ENCODE measurements at places on chromosomes 3 and 15.

GRCh38 chr3:81443457-81443782 is 318.0 kb downstream of the GBE1 start:
- no peak for DNase-seq

DNA sequence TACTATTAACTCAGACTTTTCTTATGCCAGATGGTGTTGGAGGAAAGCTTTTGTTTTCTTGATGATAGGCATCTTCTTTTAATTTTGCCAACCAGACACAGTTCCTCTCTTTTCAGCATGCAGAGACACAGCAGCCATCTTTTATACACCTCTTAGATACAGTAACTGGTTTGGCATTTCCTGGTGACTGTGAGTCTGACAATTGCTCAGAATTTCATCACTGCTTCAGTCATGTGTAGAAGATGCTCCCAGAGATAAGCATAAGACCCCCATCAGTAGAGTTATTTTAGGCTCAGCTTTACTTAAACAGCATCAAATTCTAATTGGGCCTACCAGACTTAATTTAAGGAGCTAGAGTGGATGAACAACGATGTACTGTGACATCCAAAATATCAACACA is 779.0 kb downstream of the SQOR start:
- DNase-seq = no peak

DNA sequence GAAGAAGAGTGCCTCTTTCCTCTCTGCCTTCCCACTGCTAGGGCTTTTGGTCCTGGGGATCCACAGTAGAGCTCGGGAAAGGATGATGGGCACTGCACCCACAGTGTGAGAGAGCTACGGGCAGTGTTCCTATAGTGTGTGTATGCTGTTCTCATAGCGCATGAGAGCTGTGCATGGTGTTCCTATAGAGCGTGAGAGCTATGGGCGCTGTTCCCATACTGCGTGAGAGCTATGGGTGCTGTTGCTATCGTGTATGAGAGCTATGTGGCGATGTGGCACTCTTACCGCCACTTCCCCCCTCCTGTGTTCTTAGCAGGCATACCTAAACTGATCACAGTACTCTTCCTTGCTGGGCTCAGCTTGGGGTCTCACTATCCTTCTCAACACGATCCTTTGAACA is 213.5 kb downstream of the EDEM1 start:
- no peak for DNase-seq

- DNase-seq = no peak
Observed at GRCh38 chr15:56086566-56086965, 93.2 kb upstream of the NEDD4 start.

- no peak for DNase-seq
Observed at GRCh38 chr3:132911741-132912415, 126.3 kb upstream of the TMEM108 start.

DNA sequence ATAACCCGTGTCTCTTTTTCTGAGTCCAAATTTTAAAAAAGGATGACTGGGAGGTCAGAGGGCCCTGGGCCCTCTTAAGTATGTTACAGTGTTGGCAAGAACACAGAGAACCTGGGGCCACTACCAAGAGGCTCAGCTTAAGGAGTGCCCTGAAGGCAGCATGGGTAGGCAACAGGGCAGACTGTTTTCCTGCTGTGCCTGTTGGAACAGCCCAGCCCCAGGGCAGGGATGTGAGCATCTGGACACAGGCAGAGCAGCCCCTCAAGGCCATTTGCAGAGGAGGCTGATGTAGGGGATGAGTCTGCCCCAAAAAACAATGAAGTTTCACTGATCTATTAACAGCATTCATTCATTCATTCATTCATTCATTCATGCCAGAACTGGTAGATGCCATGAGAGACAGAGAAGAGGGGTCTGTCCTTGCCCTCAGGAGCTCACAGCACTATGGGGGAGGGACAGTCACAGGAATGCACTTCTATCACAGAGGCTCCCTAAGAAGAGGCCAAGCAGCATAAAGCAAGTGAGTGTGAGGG is 2.2 kb upstream of the LTF start:
- no peak for DNase-seq

DNA sequence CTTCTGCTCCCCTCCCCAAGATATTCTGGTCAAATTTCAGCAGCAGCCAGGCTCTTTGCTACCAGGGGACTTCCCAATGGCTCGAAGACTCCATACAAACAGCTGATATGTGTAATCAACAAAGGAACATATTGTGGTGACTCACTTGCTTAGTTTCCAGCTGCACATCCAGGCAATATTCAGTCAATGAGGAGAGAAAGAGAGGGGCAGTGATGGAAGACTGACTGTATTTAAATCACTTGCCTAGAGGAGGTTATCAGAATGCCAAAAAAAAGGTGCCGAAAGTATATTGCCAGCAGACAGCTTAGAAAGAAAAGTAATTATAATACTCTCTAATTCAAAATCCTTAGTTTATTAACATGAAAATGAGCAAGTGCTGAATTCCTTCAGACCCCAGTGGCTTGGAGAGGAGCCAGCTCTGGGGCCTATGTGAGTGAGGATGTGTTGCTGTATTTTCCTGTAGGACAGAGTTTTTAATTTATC is 236.5 kb downstream of the LRTM1 start:
- DNase-seq = no peak

GRCh38 chr3:120072867-120073525 is 21.3 kb downstream of the GSK3B start:
- no peak for DNase-seq

GRCh38 chr15:75731248-75732151 is 18.9 kb upstream of the CSPG4 start:
- no peak for DNase-seq

DNA sequence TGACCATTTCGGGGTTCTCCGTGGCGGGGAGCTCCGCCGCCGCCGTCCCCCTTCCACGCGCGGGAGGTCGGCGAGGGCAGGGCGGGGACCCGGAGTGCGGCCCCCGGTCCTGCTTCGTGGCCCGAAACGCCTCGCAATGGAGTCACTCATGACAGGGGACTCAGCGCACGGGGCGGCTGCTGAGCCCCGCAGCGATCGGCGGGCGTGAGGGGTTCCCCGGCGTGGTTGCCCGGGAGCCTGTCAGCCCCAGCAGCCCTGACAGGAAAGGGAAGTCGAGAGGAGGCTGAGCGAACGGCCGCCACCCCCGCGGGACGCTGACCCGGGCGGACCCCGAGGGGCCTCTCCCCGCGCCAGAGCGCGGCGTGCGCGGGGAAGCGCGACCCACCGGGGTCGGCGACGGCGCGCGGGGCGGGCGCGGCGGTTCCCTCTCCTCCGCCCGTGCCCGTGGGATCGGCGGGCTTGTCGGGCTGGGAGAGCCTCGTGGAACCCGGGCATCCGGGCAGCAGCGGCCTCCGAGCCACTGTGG is 564 bp upstream of the PIGZ start:
- no peak for DNase-seq

GRCh38 chr3:126544596-126545281 is 14.0 kb downstream of the C3orf22 start:
- DNase-seq = no peak

GRCh38 chr3:171364500-171364899 is 95.7 kb downstream of the TNIK start:
- no peak for DNase-seq

DNA sequence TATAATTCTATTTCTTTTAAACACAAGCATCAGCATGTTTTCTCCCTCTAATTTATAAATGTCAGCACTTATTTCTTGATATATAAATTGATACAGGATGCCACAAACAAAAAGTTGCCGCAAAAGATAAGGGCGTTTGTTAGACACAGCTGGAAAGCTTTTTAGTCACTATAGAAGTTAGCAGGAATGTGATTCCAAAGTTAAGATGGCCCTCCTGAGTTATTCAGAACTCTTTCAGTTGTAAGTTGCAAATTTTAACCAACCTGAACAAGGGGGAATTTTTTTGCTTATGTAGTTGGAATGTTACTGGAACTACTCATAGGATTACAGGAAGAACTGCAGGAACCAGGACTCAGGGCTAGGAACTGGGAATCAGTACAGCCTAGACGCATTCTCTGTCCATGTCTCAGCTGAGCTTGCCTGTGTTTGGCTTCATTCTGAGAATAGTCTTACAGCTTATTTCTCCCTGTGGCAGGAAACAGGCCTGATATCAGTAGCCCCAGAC is 166.3 kb downstream of the VGLL4 start:
- no peak for DNase-seq

- no peak for DNase-seq
Observed at GRCh38 chr15:101698314-101698713, 26.0 kb downstream of the TARS3 start.

GRCh38 chr15:37078566-37078965 is 21.8 kb downstream of the MEIS2 start:
- no peak for DNase-seq

GRCh38 chr15:58332676-58333400 is 99.0 kb upstream of the LIPC start:
- no peak for DNase-seq

DNA sequence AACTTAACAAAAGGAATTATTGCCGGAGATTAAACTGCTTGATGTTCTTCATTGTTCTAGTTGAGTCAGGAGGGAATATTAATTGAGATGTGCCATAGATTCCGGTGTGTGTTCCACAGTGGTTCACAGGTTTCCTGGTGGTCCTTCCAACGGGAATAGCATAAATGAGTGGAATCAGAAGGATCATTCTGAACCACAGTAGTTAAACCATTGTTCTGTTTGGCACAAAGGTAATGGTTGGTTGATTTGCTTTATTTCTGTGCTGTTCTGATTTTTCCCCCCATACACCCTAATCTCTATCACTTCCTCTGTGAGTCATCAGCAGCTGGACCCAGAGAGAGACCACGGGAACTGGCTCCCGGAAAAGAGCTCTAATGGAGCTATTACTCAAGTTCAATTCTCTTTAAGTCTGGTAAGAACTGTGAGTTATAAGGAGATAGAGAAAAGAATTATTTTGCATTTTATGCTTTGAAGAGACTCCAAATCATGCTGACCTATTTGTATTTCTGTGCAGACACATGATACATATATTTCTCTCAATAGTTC is 627.2 kb downstream of the ZIC1 start:
- DNase-seq = no peak

DNA sequence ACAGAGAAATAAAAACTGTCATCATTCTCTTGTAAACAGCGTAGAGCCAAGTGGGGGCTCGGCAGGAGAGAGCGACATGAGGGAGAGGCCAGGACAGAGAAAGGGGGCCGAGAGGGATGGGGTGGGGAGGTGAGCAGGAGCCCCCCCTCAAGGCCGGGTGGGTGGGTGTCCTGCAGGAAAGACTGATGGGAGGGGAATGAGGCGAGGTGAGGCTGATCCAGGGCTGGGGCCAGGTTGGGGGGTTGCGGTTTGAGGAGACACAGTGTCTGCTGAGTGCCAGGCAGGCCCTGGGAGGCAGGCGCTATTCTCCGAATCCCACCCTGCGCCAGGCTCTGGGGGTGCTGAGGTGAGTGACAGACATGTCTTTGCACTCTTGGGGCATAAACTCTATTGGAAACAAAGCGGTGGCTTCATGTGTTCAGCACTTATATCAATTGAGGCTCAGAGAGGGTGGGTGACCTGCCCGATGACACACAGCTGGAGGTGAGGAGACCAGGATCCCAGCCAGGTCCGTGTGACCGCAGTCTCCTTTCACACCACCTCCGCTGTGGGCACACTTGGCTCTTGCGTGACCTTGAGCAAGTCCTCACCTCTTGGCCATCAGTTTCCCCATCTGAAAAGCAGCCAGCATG is 19.6 kb upstream of the CSPG4 start:
- no peak for DNase-seq

- DNase-seq = no peak
Observed at GRCh38 chr3:10338591-10339353, 17.9 kb upstream of the SEC13 start.

DNA sequence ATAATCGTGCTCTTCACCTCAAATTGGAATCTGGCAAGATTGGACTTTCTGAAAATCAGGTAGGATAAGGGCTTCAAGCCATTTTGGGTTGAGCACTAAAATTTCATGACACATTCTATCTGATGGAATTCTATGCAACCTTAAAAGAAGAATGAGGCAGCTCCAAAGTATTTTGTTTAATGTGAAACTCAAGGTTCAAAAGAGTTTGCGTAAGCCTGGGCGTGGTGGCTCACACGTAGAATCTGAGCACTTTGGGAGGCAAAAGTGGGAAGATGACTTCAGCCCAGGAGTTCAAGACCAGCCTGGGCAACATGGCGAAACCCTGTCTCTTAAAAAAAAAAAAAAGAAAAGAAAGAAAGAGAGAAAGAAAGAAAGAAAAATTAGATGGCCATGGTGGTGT is 3.6 kb upstream of the PLA1A start:
- DNase-seq = no peak

GRCh38 chr15:78950343-78950742 is 5.5 kb upstream of the CTSH start:
- DNase-seq = no peak

DNA sequence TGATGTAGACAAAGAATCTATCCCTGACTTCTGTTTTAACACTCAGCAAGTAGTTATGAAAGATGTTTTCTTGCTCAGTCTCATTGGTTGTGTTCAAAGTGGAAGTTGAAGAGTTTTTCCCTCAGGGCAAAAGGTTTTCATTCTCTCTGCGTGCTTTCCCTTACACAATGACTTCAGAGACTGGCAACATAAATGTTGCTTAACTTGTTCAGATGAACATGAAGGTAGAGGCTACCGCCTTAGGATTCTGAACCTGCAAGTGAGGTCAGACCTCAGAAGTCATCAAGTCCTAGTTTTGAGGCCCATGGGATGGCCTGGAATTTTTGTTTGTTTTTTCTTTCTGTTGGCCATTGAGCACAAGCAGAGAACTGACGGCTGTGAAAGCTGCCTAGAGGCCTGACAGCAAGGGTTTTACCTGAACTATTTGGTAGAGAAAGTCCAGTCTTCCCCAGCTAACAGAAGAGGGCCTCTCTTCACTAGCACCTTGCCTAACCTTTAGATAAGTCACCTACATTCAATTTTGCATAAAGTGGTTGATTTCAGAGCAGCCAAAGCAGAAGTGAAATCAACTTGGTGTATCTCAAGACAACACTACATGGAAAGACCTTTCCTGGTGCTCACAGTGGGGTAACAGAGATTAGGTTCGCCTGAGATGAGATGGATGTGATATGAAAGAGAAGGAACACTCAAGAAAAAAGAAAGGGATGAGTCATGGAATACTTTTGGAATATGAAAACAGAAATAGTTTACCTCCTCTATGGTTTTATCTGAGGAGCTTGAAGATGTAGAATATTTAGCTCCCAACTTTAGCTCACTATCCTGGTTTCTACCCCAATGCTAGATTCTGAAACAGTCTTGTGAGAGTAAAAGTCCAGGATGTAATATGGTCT is 53.6 kb upstream of the AP4E1 start:
- DNase-seq = no peak

DNA sequence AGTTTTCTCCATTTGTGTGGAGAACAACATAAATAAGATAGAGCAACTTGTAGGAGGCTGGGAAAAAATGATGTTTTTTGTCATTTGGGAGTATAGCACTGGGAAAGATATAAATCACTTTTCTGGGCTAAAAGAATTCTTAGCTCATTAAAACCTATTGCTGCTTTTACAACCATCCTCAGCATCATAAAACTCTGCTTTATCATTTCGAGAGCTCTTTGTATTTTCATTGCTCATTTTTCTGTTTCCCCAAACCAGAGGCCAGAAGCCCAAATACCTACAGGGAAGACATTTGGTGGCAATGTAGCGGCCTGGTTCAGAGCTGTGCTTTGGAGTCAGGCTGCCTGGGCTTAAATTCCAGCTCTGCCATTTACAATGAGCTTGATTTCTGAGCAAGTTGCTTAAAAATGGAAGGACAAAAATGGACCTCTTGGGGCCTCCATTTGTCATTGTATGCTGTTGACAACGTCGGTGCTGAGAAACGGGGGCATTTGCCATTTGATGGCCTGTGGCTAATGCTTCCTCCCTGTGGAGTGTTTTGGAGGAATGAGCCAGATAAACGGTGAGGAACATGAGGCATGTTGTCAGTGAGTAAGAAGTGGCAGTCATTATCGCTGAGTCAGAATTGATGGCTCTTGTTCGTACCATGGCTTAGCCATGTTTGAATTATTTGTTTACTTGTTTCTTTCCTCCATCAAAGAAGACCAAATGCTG is 260.0 kb downstream of the EBLN2 start:
- DNase-seq = no peak
